Right lung (tissue), 10 donors: ENCODE measurements at places on chromosomes 2 and 18.

DNA sequence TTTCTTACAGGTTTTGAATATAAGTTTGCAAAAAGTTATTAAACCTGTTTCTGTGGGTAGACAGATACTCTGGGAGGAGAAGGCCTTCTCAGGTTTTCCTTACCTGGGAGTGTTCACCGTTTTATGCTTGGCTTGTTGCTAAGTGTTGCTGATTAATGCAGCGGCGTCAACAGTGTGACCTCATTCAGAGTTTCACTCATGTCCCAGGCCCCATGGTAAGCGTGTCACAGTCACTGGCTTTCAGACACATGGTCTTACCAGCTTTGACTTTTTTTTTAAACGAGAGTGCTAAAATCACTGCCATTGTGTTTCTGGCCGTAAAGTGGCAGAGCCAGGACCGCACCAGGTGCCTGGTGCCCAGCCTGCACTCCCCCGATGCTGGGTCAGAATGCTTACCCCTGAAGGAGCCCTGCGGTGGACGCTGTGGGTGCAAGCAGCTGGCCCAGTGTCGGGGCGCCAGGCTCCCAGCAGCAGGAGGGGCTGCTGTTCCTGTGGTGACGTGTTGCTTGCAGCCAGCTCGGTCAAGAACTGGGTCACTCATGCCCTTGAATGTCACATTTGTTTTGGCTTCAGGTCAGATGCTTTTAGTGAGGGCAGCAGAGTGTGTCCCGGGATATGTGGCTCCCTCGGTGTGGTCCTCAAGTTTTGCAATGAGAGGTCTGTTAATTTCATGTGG is 3.5 kb downstream of the CAPN10 start:
- no peak for DNase-seq

DNA sequence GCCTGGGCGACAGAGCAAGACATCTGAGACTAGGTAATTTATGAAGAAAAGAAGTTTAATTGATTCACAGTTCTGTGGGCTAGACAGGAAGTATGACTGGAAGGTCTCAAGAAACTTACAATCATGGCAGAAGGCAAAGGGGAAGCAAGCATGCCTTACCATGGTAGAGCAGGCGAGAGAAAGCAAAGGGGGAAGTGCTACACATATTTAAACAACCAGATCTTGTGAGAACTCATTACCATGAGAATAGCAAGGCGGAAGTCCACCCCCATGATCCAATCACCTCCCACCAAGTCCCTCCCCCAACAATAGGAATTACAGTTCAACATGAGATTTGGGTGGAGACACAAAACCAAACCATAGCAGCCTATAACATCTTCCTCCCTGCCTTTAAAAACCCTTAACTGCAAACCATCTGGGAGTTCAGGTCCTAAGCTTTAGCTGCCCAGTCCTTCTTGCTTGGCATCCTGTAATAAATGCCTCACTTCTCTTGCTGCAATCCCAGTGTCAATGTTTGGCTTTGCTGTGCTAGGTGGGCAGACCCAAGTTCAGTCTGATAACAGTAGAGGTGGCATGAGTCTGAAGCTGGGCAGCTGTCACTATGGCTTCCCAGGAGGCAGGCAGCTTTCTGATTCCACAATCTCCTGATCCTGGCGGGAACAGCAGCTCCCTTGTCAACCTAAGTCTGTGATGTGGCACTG is 11.2 kb upstream of the SP5 start:
- DNase-seq = no peak

- DNase-seq = no peak
These were observed 106.2 kb downstream of the TSHZ1 start for GRCh38 chr18:75316826-75317225.

DNA sequence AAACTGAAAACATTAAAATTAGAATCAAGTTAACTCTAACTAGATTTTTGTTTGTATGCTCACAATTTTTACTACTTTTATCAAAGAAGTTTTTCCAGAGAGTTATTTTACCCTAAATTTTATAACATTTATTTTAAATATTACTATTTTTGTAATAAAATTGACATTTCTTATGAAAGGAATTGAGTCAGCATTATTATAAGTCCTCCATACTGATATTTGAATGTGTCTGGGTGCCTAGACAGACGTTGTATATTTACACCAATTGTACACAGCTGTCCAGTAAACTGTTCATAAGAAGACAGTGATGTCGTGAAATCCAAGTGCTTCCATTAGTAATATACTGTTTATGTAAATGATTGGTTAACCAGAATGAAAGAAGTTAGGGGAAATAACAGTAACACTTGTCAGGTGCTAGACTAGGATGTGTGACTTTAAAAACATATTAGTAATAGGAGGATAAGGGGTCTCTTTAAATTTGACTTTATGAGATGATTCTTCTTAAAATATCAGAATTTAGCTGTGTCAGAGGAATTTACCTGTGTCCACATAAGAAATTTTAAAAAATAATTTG is 73.7 kb downstream of the TANK start:
- no peak for DNase-seq

DNA sequence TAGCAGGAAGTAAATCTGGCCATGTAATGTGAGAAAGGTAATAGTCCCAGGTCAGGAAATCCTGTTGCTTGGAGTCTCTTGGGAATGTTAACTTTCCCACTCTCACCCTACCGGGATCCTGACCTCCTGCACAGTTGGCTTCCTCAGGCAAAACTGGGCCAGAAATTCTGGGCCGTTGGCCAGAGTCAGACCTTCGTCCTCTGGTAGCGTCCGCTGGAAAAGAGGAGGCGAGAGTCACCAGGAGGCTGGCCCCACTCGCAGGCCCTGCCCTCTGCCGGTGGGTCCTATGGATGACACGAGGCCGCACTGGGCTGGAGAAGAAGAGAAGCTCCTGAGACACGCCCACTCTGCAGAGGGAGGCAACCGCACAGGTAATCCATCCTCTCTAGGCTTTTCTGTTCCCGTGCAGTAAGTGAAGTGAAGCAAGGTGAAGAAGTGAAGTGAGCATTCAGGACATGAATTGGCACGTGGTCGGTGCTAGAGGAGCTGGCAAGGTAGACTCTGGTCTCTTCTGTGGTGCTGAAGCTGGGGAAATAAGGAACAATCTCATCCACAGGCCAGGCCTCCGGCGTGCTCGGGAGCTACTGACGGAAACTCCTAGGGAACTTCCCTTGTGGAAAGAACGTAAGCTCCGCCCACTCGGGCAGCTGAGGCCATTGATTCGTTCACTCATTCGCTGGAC is 182.7 kb upstream of the GLI2 start:
- peak; percentile 46 for DNase-seq

GRCh38 chr2:101349893-101350662 is 37.2 kb downstream of the CREG2 start:
- no peak for DNase-seq

GRCh38 chr2:239150125-239151011 is 250.5 kb downstream of the HDAC4 start:
- DNase-seq = no peak

- no peak for DNase-seq
These were observed 404.1 kb downstream of the ZEB2 start for GRCh38 chr2:144115739-144116291.

DNA sequence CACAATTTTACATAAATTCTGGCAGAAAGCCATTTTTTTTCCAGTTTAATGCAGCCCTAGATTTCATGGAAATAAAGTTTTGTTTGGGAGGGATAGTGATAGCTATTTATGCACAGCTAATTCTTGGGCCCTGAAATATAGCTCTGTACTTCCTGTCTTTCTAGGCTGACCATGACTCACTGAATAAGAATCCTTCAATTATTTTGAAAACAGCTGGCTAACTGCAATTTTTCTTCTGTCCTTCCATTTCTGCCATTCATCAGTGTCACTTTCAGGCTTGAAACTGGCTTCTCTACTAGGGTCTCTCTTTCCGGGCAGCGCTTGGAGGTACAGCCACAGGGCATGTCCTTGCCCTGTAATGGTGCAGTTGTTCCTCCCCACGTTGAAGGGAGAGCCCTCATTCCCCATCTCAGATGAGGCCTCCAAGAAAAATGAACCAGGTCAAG is 97.1 kb upstream of the TMEM178A start:
- peak; percentile 47 for DNase-seq

- DNase-seq = no peak
These were observed 134.1 kb upstream of the MC4R start for GRCh38 chr18:60506682-60507081.

DNA sequence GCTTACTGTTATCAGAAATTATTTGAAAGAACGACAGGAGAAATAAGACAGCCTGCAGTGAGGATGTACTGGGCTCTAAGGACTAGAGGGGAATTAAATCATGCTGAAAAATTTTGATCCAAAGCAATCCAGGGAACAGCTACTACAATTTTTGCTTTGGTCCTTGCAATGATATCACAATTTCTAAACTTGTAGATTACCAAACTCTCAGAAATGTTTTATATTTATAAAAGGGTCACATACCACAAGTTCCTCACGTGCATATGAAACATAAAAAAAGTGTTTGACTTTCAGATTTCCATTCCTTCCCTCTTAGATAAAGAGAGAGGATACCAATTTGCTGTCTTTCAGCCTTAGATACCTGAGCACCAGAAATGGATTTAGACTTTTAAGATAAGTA is 261.2 kb downstream of the STK39 start:
- DNase-seq = no peak

GRCh38 chr18:48371854-48372602 is 37.2 kb downstream of the ZBTB7C start:
- DNase-seq = no peak

DNA sequence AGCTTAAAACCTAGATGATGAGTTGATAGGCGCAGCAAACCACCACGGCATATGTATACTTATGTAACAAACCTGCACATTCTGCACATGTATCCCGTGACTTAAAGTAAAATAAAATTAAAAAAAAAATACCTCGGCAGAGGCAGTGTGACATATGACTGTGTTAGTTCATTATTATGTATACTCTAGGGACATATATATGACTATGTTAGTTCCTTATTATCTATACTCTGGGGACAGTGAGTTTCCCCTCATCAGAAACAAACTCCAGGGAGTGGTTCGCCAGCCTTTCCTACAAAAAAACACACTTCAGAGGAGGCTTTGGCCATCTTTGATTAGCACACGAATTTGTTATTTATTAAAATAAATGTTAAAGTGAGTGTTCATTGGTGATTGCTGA is 209.5 kb downstream of the PIEZO2 start:
- DNase-seq = no peak

DNA sequence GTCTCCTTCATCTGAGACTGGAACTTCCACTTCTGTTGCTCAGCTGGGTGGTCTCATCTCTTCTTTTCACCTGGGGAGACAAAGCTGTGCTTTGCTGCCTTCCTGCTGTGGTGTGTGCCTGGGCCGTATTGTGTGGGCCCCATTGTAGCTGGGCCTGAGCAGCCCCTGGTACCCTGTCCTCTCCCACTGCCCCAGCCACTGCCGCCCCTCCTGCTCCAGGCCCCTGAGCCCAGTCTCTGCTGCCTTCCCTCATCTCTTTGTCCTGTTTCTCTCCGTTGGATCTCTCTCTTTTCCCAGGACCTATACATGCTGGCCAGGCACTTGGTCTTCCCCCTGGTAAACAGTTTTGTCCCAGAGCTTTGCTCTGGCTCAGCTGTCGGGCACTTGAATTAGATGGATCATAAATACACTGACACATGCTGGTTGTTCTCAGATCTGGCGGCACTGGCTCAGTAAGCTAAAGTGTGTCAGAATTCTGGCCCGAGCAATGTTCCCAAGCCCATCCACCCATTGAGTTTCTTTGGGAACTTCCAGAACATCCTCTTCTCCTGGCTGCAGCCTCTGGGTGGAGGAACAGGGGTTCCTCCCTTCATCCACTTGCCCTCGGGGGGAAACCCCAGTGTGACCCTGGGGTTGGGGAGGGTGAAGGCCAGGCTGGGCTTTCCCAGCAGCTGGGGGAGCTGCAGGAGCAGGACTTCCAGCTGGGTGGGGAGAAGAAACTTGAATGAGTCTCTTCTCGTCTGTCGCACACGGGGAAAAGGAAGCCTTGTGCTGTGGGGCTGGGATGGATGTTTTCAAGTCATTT is 99.0 kb downstream of the DGKD start:
- DNase-seq = no peak

DNA sequence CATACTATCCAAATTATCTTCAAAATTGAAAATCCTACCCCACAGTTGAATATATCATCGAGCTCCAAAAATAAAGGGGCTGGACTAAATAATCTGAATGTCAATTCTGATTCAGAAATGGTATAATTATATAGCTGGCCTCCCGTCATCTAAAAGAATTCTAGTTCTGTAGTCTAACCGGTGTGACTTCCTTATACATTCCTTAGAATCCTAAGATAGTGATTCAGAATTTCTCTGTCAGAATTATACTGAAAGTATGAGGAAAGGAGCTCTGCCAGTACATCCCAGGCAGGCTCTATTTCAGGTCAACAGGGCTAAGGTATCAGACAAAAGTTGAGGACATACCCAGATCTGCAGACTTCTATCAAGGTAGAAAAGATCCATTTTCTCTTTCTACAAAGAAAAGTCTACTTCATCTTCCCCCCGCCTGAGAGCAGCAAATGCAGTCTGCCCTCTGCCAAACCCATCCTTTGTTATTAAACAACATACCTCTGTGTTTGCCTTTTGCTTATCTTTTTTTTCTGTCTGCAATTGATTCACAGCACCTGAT is 128.5 kb downstream of the METTL4 start:
- no peak for DNase-seq

DNA sequence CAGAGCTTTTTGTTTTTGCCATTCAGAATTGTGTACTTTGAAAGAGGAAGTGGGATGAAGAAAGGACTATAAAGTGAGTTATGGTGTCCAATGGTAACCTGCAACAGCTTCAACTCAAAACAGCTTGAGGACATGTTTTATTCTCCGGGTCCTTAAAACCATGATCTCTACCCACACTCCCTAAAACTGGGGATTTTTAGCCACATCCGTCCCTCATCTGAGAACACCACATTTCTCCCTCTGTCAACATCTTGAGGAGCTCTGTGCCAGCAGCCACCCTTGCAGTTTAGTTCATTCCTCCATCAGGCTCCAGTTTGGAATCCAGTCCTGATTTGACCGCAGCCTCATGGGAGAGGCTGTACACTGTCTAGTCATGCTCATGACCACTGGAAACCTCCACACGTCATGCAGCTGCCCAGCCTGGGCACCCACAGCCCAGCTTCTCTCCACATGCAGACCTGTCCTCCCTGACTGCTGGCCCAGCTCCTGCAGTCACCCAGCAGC is 62.6 kb downstream of the C18orf63 start:
- DNase-seq = no peak

DNA sequence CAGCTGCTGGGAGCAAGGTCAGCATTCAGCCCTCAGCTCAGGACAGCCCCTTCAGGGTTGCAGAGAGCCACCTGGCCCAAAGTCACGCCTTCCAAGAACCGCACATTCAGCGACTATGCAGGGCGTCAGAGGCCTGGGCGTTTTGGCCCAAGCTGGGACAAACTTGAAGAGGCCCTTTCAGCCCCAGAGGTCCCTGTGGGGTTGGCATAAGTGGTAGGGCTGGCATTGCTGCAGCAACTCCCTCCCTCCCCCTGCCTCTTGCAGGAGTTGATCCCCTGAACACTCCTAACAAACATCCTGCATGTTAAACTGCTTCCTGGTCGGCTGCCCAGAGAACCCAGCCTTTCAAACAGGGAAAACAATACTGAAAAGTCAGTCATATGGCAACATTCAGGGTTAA is 192.9 kb upstream of the SMAD2 start:
- DNase-seq = no peak

DNA sequence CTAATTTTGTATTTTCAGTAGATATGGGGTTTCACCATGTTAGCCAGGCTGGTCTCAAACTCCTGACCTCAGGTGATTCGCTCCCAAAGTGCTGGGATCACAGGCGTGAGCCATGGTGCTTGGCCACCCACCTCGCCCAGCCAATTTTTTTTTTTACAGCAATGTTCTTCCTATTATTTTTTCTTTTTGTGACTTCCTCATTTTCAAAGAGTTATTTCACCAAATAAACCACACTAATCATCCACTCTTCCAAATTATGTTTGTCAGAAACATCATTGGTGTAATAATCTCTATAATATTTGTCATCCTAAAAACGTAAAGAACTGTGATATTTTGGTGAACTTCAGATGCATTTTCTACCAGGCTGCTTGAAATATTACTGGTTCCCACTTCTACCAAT is 16.3 kb upstream of the PDCL3 start:
- DNase-seq = no peak
